ENCODE measurements at places on chromosomes 7 and 10. TPM values are rescaled to one million over a fixed set of nuclear protein-coding genes. Genes with fewer than 3 reads are reported as not detected.

Gene ACTL6B
- total RNA-seq = not detected

Gene FRMD4A
- total RNA-seq = 12.4 TPM

Gene EVX1
- total RNA-seq = not detected

Gene GATA3
- total RNA-seq = under 0.01 TPM

Gene CREM
- 61.5 TPM for total RNA-seq

Gene CALML3
- total RNA-seq = not detected
